Epithelial cell of proximal tubule (primary cell): ENCODE measurements at places on chromosomes 3 and 15.

DNA sequence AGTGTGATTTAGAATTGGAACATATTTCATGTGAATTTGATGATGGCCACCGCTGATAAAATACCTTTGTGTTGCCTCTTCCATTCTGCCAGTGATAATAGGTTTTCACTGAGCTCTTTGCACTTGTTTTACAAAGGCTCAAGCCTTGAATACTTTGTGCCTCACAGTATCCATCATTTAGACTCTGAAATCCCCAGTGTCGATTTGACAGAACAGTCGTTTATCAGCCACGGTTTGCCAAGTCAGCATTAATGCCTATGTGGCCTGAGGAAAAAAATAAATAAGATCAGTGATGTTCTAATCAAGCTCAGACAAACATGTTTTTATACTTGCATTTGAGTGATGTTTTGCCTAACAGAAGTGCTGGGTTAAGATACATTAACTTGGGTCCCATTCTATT is 399.1 kb downstream of the RBMS3 start:
- DNase-seq = no peak

DNA sequence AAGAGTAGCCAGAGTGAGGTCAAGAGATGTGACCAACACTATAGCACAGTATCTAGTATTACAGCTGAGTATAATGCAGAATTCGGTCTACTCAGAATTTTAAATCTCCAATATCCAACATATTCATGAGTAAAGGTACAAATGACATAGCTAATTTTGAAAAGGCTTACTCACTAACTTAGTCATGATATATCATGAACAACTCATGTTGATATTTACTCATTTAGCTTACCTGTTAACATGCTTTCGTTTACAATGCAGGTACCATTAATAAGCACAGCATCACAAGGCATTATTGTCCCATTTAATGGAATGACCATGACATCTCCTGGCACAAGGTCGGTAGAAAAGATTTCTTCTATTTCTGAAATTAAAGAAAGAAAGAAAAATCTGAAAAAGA is 36.9 kb downstream of the ATP13A3 start:
- DNase-seq = no peak

DNA sequence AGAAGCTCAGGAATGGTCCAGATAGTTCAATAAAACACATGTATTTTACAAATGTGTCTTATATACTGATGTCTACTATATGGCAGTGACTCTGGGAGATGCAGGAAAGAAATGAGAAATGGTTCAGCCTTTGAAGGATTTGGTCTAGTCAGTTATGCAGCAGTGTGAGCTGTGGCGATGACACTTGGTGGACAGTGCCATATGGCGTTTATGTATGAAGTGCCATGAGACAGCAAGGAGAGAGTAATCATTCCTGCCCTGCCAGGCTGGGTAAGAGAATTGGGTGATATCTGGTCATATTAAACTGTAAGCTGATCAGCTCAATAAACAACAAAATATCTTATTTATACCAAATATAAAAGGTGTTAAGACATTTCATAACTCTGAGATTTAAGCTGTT is 47.6 kb upstream of the ANP32A start:
- no peak for DNase-seq

DNA sequence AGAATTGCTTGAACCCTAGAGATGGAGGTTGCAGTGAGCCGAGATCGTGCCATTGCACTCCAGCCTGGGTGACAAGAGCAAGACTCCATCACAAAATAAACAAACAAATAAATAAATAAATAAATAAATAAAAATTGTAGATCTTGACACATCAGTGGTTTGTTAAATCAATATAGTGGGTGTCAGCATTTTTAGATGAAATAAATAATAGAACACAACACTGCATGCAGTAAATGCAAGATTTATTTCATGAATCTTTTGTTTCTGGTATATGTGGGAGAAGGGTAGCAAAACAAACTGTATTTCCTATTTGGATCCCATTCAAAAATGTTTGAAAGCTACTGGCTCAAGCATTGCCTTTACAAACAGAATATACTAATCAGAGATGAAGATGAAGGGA is 35.6 kb upstream of the CHRM5 start:
- no peak for DNase-seq

DNA sequence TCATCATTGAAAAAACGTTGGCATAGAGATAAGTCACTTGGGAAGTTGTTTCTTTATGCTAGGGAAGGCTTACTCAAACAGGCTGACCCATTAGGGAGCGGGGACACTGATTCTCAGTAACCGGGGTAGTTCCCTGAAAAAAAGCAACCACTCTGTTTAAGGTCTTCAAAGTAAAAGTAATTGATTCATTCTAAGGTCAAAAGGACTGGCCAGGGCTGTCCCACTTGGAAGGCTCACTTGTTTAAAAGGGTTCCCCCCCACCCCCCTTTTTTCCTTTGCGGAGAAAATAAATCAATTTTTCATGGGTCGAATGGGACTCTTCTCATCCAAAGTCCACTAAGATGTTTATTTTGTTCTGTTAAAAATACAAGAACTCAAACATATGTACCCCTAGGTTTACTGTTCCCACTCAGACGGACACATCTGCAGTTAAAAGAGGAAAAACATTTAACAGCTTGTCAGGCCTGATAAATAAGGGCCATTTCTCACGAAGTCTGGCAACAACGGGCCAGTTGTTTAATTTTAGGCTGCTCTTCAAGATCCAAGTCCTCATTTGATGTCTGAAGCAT is 53.0 kb downstream of the ARHGEF3 start:
- DNase-seq = no peak

DNA sequence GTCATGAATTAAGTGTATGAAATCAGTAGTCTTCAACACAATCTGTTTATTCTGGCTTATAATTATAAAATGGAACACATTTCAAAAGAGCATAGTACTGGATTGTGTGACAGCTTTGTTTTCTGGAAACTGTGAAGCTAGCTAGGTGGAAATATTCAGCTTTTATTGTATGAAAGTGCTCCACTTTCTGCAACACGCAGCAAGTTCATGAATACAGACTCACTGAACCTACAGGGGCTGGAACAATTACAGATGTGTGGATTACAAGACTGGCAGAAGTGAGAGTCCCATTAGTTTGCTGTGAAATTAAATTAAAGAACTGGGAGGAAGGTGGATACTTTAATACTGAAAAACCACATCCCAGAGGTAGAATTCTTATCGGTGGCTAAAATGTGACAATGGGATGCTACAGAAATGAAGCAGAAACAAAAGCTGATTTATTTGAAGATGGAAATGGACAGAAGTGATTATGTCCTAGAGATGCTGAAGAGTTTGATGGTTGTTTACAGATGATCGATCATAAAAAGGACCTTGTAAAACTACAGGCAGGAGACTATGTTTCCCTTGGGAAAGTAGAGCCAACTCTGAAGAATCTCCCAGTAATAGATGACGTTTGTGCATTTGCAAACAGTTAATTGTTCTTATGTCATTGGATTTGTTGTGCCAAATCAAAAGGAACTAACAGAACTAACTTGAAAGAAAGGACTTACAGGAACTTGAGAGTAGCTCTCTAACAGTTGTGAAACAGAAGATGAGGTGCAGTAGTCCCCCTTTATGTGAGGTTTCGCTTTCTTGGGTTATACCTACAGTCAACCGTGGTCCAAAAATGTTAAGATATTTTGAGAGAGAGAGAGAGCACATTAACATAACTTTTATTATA is 15.7 kb downstream of the TF start:
- no peak for DNase-seq

DNA sequence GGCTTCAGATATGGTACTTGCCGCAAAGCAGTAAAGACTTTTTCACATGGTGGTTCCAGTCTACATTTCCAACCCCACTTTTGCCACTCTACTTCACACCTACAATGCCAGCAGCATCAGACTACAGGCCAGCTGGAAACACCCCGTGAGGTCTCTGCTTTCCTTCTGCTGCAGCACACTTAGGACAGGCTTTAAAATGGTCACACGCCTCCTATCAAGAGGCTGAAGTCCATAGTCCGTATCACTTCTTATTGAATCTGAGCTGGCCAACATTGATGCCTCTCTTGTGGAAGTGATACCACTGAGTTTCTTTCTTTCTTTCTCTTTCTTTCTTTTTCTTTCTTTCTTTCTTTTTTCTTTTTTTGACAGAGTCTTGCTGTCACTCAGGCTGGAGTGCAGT is 59.8 kb downstream of the ZNF860 start:
- no peak for DNase-seq
